ENCODE measurements at places on chromosomes 2 and 18.

DNA sequence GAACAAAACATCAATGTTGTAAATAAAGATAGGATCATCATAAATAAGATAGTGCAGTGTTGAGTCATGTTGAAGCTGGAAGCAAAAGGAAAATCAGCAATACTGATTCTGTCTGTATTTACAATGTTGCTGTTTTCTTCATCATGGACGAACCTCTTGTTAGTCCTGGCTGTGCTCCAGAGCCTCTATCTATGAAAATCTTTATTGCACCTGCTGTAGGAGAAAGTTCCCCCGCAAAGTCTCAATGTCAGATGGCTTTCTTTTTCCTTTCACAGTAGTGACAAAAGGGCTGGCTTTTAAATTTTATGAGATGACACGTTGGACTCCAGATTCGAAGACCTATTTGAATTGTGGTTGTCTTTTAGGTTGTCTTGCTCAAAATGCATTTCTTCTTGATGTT is 98.5 kb upstream of the LRRTM1 start:
- no peak for DNase-seq

- DNase-seq: no peak
Observed at GRCh38 chr18:58766164-58766563, 94.9 kb downstream of the MALT1 start.

- DNase-seq: no peak
Observed at GRCh38 chr2:46878886-46879285, 36.7 kb downstream of the MCFD2 start.

GRCh38 chr2:64274399-64275173 is 130.4 kb upstream of the PELI1 start:
- no peak for DNase-seq
